CD4-positive, alpha-beta T cell treated with Interleukin-2 at 100 ng/mL for 4 hours (primary cell): ENCODE measurements at places on chromosomes 3 and 15.
A peak's percentile ranks its signal among the peaks of the same experiment; 100 is the strongest.

- peak; percentile 2 for DNase-seq
Measured at GRCh38 chr15:76904461-76905012, 603 bp downstream of the SCAPER start.

GRCh38 chr3:184954251-184954650, 142.3 kb downstream of the VPS8 start:
- no peak for DNase-seq

DNA sequence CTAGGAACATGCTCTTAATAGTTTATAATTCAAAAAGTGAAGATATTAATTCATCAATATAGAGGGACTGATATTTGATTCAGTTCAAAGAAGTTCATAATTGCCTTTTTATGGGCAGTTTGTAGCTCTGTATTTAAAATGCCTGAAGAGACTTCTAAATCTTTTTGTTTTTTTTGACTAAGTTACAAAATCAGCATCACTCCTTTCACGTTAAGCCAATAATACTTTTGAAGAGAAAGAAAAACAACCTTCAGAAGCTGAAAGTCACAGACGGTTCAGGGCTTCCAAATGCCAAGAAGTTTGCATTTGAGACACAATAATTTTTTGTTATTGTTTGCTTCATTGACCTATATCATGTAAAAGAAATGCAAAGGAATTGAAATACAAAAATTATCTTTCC, 394.6 kb upstream of the NR2F2 start:
- no peak for DNase-seq

GRCh38 chr15:67998599-67999133, 55.4 kb upstream of the PIAS1 start:
- DNase-seq, result no peak

GRCh38 chr3:181629029-181629428, 82.7 kb upstream of the SOX2 start:
- DNase-seq, result no peak

DNA sequence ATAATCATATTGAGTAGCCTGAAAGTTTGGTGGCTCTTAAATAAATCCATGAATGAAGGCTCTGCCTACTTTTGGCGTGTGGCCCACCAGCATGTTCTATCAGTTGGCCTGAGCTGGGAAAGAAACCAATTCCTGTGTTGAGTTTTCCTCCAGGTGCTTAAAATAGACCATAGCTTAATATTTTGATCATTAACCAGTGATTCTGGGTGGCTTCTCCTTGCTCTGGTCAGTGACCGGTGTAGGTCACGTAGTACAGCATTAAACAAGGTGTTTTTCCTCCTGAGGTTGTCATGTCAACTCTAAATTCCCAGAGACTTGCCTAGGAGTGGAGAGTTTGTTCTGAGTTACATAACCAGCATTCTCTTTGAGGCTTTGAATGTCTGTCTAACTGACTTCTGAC, 1.3 kb downstream of the HHLA2 start:
- no peak for DNase-seq

GRCh38 chr3:140440446-140440845, 237.4 kb upstream of the TRIM42 start:
- no peak for DNase-seq

- DNase-seq, result no peak
Measured at GRCh38 chr3:123481722-123482457, 33.0 kb upstream of the ADCY5 start.

- DNase-seq, result no peak
Measured at GRCh38 chr15:66722757-66723540, 20.9 kb downstream of the SMAD6 start.

DNA sequence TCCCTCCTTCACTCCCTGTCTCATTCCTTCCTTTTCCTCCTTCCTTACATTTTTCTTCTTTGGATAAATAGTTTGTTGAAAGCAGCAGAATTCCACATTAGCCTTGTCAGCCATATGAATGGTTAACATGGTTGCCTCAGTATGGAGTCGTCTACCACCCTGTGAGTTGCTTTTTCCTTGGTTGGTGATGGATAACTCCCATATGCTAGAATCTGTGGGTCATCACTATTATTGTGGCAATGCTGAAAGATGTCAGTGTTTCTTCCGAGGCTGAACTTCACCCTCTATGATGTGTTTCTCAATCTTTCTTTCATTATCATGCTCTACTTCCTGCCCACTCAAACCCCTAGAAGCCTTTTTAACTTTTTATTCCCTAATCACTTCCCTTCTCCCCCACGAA, 481.8 kb upstream of the KCNMB2 start:
- no peak for DNase-seq

- DNase-seq, result no peak
Measured at GRCh38 chr15:66832664-66833063, 130.6 kb downstream of the SMAD6 start.

GRCh38 chr3:189260556-189261493, 89.1 kb downstream of the TPRG1 start:
- no peak for DNase-seq

- DNase-seq, result peak; percentile 54
Measured at GRCh38 chr15:85581495-85581894, 201.1 kb downstream of the AKAP13 start.

DNA sequence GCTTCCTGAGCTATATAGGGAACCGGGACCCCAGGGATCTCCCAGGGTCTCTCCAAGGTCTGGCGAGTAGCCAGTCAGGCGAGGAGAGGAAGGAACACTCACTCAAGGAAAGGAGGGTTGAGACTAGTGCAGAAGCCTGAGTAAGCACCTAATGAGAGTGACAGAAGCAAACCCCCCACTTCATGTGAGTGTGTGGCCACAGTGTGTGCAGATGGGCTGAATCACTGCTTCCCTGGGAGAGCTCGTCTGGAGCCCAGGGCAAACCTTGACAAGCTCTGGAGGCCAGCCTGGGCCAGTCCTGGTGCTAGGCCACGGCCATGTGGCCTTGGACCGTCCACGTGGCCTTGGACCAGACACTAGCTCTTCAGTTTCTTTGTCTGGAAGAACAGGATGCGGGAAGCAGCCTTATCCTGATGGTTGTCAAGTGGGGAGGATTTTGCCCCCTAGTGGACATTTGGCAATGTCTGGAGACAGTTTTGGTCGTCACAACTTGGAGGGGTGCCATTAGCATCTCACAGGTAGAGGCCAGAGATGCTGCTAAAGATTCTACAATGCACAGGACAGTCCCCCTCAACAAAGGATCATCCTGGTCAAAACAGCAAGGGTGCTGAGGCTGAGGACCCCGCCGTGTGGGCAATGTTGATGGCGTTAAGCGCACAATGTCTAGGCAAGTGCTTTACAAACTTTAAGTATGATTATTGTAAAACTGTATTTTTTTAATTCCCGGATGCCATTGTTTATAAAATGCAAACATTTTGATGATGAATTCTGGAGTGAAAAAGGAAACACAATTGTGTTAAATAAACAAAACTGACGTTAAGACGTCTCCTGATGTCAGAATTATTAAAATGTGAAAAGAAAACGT, 34.8 kb upstream of the CTSH start:
- DNase-seq, result peak; percentile 42
